ENCODE measurements at places on chromosomes 3 and 15.

DNA sequence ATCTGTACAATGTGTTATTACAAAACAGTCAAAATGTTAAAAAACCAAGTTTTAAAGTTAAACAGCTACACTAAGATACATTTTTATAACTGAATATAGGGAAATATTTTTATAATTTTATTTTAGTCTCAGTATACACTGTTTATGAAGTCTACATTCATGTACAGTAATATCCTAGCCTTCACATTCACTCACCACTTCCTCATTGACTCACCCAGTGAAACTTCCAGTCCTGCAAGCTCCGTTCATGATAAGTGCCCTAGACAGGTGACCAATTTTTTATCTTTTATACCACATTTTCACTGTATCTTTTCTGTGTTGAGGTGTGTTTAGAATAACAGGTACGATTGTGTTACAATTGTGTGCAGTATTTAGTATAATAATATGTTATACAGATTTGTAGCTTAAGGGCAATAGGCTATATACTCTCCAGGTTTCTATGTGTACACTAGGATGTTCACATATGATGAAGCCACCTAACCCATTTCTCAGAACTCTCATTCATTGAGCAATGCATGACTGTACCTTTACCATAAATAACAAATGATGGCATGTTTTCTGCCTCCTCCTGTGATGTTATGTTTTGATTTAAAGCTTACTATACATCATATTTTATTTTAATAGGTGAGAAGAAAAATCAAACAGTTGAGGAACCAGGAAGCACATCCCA is 388.4 kb upstream of the NDN start:
- DNase-seq: no peak

- DNase-seq: no peak
Observed at GRCh38 chr3:79473993-79474392, 293.8 kb downstream of the ROBO1 start.

DNA sequence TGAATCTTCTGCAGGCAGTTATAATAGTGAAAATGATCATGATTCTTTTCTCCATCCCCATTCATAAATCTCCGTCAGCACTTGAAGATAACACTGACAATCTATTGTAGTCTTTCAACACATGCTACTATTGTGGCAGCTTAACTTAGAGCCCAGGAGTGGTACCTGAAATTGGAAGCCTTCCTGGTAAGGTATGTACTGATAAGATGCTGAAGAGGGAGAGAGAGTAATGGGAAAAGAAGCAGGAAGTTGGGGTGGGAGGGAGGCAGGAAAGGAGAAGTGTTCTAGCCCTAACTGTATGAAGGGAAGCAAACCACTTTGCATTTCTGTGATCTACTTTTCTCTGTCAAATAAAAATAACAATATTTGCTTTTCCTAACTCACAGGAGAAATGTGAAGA is 197.4 kb upstream of the RORA start:
- DNase-seq: no peak

DNA sequence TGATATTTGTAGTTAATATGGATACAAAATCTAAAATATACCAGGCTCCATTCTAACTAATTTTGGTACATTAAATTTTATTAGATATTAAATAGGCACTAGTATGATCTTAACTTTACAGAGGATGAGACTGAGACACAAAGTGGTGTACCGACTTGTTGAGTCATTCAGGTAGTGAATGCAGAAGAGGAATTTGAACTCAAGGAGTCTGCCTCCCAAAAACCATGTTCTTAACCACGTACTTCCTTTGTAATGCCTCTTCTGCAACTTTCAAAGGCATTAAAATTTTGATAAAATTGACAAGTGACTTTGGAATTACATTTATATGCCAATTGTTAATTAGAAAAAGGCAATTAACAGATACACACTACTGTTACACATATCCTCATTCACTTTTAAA is 61.8 kb downstream of the ZBBX start:
- DNase-seq: no peak

- no peak for DNase-seq
Observed at GRCh38 chr3:16740515-16740914, 135.3 kb upstream of the DAZL start.

DNA sequence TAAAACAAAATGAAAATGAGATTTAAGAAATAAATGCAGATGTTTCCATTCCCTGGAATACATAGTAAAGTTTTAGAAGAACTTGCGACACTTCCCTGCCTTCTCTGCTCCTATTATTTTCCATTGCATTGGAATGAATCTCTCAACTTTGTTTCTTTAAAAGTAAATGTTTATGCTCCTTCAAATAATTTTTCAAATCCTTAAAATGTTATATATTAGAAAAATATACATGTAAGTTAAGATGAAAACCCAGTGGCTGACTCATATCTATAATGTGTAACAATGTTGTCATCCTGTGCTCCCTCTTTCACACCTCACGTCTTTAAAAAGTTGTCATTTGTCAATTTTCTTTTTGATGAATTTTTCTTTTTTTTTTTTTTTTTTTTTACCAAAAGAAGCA is 3.6 kb downstream of the RBMS3 start:
- no peak for DNase-seq

DNA sequence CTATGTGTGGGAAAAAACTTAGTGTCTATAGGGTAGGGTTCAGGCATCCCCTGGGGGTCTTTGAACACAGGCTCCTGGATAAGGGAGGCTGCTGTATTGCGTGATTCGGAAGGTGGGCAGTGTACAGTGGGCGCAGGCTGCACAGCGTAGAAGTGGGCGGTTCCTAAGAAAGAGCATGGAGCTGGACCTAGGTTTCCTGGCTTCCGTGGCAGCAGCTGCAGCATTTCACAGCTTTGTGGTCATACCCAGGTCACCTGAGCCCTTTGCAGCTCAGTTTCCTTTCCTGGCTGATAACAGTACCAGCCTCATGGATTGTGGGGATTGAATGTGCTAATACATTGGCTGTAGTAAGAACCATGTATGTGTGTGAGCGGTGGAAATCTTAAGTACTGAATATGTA is 22.2 kb downstream of the CFAP100 start:
- no peak for DNase-seq

GRCh38 chr15:51377038-51377786 is 35.8 kb downstream of the GLDN start:
- no peak for DNase-seq

- no peak for DNase-seq
Observed at GRCh38 chr3:15768421-15769255, 29.1 kb downstream of the ANKRD28 start.

DNA sequence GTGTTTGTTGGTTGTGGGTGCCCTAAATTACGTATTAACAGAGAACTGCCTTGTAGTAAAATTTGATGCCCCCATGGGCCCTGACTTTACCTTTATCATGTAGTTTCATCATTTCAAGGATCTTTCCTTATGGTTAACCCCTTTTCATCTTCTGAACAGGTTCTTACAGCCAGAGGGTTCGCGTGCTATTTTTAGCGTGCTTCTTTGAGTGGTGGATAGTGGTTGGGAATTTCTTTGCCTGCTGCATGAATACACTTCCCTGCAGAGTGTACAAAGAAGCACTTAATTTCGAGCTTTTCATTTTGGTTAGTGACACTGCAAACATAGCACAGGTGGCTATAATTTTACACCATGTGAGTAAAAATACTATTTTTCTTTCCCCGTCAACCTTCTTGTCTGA is 231.8 kb downstream of the ROBO2 start:
- DNase-seq: no peak

DNA sequence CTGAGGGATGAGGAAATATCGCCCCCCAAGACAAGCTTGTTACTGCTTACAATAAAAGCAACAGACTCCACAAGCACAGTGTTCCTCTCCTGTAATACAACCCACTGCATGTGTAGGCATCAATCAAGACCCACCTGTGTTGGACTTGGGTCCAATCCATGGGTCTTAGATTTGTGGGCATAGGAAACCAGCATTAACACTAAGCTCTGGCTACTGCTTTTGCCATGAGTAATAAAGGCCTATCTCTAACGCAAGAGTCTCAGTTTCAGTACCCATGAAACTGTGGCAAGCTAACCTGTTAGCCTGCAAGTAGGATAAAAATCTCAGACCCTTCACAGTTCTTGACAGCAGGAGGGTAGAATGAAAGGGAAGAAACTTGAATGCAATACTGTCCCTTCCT is 5.2 kb upstream of the EIF1B start:
- no peak for DNase-seq

DNA sequence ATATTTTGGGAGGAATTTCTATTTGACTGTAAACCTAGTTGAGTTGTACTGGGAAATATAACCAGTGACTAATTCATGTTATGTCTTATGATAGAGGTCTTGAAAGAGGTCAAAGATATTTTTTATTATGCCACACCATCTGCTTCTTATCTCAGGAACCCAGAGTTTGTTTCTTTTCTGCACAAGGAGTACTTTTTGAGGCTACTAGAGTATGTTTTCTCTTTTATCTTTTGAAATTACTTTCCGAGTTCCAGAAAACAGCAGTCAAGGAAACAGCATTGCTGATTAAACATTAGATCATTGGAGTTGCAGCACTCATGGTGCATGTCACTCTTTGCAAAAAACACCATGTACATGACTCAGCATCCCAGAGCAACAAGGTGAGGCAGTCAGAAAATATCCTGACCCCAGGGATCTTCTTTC is 645.8 kb upstream of the NR2F2 start:
- no peak for DNase-seq

GRCh38 chr15:50697109-50697797 is 10.7 kb upstream of the TRPM7 start:
- DNase-seq: no peak

- DNase-seq: no peak
Observed at GRCh38 chr3:190269101-190269500, 53.1 kb downstream of the CLDN1 start.

DNA sequence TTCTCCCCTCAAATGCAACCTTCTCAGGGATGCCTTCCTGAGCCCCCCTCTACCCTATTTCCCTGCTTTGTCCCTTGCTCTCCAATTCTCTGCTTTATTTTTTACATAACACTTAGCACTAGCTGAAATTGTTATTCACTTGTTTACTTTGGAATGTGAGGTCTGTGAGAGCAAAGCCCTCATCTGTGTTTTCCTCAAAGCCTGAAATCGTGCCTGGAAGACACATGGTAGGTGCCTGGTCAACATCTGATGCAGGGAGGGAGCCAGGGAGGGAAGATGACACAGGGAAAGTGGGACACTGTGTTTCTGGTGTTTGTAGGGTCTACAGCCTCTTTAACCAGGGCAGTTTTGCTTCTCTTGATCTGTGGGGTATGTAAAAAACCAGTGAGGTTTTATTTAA is 23.6 kb downstream of the EIF2AK4 start:
- DNase-seq: no peak

DNA sequence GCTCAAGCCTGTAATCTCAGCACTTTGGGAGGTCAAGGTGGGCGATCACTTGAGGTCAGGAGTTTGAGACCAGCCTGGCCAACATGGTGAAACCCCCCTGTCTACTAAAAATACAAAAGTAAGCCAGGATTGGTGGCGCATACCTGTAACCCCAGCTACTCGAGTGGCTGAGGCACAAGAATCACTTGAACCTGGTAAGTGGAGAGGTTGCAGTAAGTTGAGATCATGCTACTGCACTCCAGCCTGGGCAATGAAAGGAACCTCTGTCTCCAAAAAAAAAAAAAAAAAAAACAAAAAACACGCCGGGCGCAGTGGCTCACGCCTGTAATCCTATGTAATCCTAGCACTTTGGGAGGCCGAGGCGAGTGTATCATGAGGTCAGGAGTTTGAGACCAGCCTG is 18.9 kb upstream of the AP4E1 start:
- DNase-seq: no peak

- DNase-seq: no peak
Observed at GRCh38 chr3:50502225-50502583, 1.2 kb downstream of the CACNA2D2 start.

DNA sequence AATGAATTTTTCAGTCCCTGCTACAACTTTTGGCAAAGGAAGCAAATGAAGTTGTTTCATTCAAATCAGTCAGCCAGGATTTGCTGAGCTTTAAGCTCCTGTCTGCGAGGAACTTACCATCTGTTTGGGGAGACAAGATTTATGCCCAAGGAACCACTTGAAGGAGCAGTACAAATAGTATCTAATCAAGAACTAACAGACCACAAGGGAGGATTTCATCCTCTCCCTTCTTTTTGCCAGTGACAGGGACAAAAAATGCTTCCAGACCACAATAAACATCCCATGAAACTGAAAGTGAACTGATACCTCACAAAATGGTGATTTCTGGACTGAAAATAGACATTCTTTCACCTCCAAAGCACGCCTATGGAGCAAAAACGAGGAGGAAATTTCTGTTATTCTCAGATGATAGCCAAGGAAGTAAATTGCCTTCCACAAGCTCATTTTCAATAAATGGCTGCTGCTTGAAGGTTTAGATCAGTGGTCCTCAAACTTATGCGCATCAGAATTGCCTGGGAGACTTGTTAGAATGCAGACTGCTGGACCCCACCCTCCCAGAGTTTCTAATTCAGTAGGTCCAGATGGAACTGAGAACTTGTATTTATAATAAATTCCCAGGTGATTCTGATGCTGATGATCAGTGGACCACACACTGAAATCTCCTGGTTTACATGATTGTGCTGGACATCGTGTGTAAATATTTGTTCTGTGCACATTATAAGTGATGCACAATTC is 202.4 kb upstream of the GADL1 start:
- DNase-seq: no peak

Measured in NCI-H1092 treated with DMSO at 0.1 percent for 48 hours (cell line).